Activated CD8-positive, alpha-beta T cell treated with anti-CD3 and anti-CD28 coated beads for 36 hours (primary cell): ENCODE measurements at places on chromosomes 3 and 15. TPM values are rescaled to one million over a fixed set of nuclear protein-coding genes. Genes with fewer than 3 reads are reported as not detected.

- peak; percentile 80 for DNase-seq
Measured at GRCh38 chr15:70535071-70535954, 228.0 kb downstream of the UACA start.

DNA sequence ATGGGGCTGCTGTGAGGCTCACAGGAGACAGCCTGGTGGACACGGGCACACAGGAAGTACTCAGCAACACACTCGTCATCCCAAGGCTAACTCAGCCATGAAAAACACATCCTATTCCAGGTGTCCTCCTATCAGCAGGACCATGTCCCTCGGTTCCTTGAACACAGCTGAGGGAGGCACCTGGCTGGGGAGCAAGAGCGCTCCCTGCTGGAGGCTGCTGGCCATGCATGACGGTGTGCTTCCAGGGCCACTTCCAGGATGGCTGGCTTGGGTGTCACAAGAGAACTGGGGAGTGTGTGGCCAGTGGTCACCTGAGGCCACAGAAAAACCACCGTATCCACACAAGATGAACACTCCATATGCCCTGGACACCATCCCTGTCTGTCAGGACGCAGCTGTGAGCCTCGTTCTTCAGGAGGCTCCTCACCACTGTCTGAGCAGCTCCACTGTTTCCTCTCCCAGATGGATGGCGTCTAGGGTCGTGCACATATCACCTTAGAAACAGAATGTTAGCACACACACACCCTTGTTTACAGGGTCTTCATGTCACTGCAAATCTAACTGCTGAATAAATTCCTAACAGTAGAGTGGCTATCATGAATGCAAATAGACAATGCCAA is 31.0 kb downstream of the POC1A start:
- DNase-seq: peak; percentile 79

- DNase-seq: no peak
Measured at GRCh38 chr15:101242999-101243336, 8.9 kb downstream of the CHSY1 start.

DNA sequence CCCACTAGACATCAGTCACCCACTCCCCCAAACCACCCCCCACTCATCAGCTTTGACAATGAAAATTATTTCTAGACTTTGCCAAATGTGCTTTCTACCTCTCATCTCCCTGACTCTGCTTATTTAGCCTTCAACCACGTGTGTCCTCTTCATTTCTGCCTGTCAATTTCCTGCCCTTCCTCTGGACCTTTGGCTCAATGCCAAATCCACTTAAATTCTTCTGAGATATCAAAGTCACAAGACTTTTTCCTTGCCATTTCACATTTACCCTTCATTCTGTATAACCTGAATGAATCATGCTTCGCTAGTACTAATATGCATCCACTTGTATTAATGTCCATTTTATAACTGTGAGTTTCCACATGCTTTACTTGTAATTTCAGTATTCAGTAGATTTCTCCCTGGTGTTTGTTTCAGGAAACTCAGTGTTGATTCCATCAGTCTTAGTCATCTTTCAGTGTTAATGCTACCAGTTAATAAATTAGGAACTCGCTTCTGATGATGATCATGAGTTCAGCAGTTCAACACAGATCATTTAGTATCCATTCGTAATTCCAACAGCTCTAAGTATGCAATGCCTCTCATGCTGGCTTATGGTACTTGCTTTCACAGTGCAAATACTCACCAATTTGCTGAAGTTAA is 128.2 kb upstream of the OSTN start:
- no peak for DNase-seq

DNA sequence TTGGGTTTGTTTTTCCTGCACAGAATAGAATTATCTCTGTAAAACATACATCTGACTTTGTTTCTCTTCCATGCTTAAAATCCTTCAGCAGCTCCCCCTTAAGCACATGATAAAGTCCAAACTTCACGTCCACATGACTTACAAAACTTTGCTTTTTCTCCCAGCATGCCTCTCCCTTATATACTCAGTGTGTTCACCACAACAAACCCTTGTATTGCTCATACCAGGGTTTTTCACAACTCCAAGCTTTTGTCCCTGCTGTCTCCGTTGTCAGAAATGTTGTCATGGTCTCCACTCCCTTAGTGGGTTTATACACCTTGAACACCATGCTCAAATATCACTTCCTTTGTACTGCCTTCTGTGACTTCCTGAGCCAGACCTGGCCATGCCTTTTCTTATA is 91.1 kb upstream of the MITF start:
- DNase-seq: no peak

DNA sequence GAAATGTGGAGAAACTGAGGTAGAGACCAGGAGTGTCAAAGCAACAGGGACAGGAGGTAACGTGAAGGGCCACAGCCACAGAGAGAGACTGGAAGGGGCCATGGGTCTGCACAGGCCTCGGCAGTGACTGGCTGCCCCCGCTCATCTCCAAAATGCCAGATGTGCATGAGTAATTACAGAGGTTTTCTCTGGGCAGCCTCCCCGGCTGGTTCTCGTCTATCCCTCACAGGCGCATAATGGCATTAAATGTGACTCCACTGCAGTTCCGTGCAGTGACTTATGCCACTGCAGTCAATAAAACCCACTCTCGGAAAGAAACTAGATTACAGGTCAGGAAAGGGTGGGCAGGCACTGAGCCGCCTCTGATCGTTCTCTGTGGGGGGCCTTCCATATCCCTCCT is 74.7 kb downstream of the WDR76 start:
- DNase-seq: no peak

- DNase-seq: no peak
Measured at GRCh38 chr3:94158512-94158911, 95.7 kb downstream of the NSUN3 start.

DNA sequence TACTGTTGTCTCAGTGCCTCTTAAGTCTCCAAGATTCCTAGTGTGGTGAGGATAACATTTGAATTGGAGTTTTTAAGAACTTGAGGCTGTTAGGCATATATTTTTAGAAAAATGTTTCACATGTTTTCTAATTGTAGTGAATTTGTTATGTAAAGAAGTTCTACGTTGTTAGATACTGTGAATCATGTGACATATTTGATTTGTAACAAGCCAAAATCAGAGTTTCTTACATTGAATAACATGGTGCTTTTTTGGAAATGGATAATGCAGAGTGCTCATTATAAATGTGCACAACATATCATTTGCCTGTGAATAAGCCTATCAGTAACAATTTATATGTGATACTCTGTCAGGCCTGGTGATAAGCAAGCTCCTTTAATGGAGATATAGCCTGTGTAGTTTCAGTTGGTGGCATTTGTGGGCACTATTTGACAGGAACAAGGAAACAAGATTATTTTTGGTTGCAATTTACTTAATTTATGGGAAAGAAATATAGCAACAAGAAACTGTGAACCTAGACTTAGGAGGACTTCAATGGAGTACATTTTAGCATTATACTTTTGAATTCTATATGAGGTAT is 328.8 kb downstream of the ARPP21 start:
- no peak for DNase-seq

The ANO10 gene
- total RNA-seq: 6.3 TPM

The FBN1 gene
- total RNA-seq: 0.38 TPM

The UPK1B gene
- total RNA-seq: not detected

The DLEC1 gene
- total RNA-seq: 0.36 TPM

The TPRA1 gene
- 26.6 TPM for total RNA-seq

The SEMA5B gene
- not detected for total RNA-seq

The DNAH12 gene
- total RNA-seq: 0.07 TPM

The HTR3E gene
- not detected for total RNA-seq
